ENCODE measurements at places on chromosomes 7 and 10.

- no peak for DNase-seq
Measured at GRCh38 chr7:35691366-35691765, 3.6 kb downstream of the HERPUD2 start.

- no peak for DNase-seq
Measured at GRCh38 chr7:116560021-116560970, 35.5 kb downstream of the CAV1 start.

GRCh38 chr7:47782022-47782421 lies 166.2 kb downstream of the PKD1L1 start:
- no peak for DNase-seq

DNA sequence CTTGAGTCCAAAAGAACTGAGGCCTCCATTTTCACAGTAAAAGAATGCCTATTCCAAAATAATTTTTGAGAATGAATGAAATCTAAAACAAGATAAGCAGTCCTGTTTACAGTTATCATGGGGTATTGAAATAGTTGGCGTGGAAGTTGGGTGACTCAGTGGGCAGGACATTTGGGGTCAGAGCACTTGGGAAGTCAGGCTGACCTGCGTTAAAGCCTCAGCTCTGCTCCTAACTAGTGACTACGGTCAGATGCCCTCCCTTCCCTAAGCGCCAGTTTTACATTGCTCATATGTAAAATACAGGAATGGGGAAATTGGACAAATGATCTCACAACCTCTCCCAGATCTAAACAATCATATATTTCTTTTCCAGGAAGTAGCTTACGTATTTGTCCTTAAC lies 2.3 kb upstream of the PAPSS2 start:
- DNase-seq = no peak

DNA sequence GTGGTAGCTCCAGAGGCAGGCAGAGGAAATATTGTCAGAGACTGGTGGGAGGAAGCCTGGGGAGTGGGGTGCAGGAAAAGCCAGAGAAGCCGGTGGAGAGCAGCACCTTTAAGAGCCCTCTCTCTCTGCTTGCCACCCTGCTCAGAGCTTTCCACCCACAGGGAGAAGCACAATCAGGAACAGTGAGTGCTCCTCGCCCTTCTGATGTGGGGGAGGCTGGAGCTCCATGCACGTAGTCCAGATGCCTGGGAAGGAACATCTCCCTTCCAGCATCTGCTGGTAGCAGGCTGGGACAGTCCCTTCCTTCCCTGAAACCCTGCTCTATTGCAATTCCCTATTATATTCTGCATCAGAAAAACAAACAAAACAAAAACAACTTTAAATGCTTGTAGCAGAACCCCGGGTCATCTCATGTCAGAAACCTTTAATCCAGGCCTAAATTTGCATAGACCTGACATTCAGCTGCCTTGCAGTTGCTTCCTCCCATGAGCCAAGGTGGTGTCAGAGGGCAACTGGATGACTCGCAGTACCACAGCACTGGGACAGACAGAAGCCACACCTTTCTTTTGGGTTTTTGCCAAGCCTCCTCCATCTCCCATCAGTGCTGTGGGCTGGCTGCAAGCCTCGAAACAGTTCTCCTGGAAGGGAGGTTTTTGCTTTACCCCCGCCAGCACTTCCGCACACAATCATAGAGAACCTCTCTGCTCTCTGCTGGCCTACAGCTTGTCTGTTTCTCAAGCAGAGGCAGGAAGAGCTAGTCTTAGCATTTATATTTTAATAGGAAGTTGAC lies 13.1 kb downstream of the AVPI1 start:
- no peak for DNase-seq

DNA sequence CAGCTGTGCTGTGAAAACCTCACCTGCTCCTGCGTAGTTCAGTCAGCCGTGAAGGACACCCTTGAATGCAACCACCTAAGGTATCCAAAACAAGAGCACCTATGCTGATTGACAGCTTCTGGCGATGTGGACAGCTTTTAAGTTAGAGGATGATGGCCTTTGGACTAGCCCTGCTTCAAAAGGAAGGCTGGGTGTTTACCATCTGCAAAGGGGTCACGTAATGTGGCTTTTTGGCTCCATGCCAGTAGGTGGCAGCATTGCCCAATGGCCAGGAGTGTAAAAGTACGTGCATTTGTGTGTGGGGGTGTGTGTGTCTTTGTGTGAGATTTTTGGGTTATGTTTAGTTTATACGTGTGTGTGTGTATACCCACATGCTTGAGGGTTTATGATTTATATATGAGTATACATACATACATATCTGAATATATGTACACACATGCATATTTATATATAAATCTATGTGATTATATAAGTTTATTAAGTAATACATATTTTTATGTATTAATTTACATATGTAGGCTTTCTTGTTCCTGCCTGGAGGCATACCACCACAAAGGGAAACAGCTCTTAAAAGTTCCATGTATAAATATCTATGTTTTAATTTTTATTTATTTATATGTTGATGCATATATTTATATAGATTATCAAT lies 236.3 kb upstream of the ANKRD30A start:
- DNase-seq = no peak

GRCh38 chr10:3125527-3126170 lies 46.9 kb downstream of the PITRM1 start:
- no peak for DNase-seq

- DNase-seq = no peak
Measured at GRCh38 chr7:156668130-156668741, 27.7 kb downstream of the RNF32 start.

- no peak for DNase-seq
Measured at GRCh38 chr10:107104026-107104652, 60.4 kb downstream of the SORCS1 start.

GRCh38 chr7:149823191-149823630 lies 15.0 kb upstream of the ZNF862 start:
- DNase-seq = no peak

GRCh38 chr10:30940256-30940655 lies 91.4 kb downstream of the ZNF438 start:
- DNase-seq = no peak

DNA sequence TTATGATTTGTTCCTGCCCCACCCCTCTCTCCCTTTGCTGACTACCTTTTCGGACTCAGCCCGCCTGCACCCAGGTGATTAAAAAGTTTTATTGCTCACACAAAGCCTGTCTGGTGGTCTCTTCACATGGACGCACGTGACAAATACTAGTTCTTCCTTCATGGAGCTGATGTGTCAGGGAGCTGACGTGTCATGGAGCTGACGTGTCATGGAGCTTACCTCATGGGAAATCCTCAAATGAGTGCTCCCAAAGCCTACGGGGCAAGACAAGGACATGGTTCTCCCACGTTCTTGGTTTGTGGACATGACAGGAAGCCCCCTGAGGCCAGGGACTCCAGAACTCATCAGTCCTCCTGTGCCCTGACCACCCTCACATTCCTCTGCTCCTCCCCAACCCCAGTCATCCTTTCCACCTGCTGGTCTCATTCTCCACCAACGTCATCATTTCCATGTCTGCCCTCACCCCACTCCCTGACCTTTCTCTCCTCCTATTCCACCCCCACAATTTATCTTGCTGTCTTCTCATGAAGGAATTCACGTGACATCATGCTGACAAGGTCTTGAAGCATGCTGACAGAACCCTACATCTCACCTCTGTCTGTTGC lies 261.3 kb downstream of the TCERG1L start:
- no peak for DNase-seq

- DNase-seq = no peak
Measured at GRCh38 chr10:51112013-51112412, 37.7 kb downstream of the PRKG1 start.

All from T-helper 2 cell (primary cell).